ENCODE measurements at places on chromosomes 2 and 18.

GRCh38 chr2:171523088-171524017, 1.1 kb downstream of the CYBRD1 start:
- peak; percentile 84 for DNase-seq

DNA sequence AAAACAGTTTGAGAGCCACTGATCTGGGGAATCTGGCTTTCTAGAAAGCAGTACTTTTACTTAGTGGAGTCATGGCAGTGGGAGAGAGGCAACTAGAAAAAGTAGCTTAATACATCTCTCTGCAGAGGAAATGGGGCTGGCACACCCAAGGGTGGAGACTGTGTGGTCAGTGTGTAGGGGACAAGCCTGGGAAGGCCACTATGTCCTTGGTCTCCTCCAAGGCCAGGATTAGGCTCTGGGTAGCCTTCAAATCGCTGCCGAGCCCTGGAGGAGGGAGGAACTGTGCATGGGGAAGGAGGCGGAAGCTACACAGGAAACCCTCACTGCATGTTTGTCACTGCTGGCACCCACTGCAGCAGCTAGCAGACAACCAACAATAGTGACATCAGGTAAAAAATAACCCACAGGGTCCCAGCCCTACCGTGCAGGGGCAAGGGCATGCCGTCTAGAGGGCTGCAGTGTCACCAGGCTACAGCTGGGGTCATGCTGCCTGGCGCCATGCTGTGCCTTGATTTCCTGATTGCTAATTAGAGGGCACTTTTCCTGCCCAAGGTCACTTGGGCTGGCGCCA, 34.8 kb downstream of the LBH start:
- DNase-seq, result no peak

- no peak for DNase-seq
Measured at GRCh38 chr2:17804358-17804757, 11.9 kb upstream of the MSGN1 start.

DNA sequence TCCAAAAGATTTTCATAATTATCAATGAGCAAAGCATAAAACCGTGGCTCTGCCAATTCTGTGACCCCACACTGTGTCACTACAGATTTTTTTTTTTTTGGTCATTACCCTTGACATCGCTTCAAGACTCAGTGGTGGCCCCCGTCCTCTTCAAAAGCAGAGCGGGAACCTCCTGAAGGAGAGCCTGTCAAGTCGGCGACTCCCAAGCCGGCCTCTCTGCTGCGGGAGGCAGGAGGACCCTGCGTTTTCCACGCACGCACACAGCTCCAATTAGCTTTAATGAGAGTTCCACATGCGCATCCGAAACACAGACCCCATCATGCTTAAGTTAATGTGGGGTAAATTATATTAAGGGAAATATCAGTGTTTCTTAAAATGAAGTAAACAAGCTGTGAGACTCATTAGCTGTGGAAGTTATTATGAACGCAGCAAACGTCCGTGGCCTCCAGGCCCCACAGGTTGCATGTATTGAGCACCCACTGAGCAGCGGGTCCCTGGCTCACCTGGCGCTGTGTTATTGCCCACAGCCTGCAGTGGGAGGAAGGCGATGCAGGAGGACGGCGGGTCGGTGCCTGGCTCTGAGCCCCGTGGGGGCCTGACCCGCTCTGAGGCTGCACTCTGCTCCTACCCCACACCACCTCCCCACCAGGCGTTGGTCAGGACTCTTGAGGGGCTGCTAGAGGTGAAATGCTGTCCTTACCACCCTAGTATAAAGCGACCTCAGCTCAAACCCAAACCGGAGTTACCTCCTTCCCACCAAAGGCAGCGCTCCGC, 181.0 kb upstream of the SALL3 start:
- DNase-seq, result no peak

DNA sequence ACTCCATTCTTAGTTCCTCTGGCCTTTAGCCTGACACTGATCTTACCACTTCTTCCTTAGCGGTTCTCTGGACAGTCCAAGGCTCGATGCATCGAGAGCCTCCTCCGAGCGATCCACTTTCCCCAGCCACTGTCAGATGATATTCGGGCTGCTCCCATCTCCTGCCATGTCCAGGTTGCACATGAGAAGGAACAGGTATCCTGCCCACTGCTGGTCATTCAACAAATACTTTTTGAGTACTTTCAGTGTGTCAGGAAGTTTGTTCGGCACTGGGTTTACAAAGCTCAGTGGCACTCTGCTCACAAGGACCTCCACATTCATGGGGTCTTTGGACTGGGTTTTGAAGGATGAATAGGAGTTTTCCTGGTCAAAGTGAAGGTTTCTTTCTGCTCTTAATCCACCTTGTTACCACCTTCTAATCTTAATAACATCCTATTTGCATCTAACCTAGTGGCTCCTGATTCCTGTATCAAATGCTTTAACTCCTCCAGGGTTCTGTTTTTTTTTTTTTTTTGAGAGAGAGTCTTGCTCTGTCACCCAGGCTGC, 25.8 kb downstream of the GCKR start:
- DNase-seq, result no peak

GRCh38 chr2:45821558-45822271, 170.2 kb downstream of the PRKCE start:
- DNase-seq, result no peak

GRCh38 chr2:181779288-181780021, 99.1 kb upstream of the NEUROD1 start:
- no peak for DNase-seq

- DNase-seq, result no peak
Measured at GRCh38 chr18:75183973-75184493, 24.9 kb downstream of the PTGR3 start.

All from tongue (tissue), 3 donors.